ENCODE measurements at places on chromosomes 11 and 22.
A peak's percentile ranks its signal among the peaks of the same experiment; 100 is the strongest.

DNA sequence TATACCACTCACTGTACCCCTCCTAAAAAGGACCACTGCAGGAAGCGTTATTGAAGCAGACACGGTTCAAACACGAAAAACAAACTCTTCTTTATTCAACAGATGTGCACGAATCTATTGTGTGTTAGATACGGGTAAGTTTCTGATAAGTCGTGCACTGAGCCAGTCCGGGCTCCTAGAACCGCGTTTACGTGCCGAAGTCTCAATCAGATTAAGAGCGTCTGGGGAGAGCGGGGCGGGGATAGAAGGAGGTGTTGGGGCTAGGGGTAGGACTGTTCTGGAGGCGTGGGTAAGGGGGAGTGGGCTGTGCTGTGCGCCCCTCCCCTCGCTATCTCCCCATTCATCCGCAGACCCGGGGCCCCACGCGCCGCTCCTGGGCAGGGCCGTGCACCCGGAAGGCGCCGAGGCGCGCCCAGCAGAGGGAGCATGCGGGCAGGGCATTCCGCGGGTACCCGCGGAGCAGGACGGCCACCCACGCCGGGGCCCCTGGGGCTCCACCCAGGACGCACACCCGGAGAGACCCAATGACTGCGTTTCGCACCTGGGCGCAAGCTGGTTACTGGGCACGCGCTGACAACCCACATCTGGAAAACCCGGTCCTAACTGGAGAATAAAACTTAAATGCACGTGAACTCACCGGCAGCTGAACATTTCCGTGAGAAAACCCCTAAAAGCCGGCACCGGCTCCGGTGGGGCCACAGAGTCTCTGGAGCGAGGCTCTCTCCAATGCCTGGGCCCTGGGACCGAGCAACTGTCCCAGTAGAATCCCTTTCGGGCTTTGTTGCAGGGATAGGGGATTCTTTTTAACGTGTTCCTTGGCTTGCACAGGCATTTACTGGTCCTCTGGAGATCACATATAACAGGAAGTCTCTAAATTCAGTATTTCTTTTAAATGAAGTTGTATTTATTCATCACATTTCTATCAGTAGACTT, 40.6 kb downstream of the WEE1 start:
- peak; percentile 95 for DNase-seq

DNA sequence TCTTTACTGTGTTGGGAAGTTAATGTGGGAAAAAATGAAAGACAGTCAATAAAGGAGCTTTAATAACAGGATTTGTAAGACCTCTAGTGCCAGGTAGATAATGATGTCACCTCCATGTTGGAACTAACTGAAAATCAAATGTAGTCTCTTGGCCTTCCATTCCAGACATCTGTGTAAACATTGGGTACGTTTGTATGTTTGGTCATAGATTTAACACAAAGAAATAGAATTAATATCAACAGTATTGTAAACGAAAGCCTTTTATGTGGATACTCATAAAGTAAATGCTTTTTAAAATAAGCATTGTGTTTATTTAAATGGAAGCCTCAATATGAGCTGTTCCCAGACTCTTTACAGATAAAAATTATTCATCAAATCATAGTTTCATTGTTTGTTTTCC, 605.7 kb downstream of the METTL15 start:
- DNase-seq: no peak

DNA sequence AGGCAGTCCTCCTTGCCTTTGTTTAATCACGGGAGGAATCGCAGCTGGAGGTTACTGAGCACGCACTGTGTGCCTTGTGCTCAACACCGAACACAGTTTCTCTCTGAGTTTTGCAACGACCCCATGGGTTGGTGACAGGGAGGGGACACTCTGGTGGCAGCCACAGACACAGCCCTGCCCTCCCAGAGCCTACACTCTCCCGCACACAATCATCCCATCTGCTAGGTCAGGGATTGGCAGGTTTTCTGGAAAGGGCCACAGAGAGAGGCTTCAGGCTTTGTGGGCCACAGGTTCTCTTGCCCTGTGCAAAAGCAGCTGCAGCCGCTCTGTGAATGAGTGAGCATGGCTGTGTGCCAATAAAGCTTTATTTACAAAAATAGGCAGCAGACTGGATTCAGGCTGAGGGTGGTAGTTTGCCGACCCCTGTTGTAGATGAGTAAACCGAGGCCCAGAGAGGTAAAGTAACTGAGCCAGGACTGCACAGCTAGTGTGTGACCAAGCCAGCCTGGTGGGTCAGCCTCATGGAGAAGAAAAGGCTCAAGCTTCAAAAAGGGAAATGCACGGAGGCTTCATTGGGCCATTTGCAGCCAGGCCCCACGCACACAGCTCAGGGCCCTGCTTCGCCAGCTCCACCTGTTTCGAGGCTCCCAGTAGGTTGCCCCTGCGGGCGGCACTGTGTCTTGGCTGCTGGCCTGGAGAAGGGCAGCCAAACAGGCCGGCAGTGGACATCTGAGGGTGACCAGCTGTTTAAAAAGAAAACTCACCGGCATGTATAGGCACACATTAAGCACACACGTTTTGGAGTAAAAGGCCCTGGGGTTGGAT, 16.3 kb downstream of the LTO1 start:
- DNase-seq: no peak

DNA sequence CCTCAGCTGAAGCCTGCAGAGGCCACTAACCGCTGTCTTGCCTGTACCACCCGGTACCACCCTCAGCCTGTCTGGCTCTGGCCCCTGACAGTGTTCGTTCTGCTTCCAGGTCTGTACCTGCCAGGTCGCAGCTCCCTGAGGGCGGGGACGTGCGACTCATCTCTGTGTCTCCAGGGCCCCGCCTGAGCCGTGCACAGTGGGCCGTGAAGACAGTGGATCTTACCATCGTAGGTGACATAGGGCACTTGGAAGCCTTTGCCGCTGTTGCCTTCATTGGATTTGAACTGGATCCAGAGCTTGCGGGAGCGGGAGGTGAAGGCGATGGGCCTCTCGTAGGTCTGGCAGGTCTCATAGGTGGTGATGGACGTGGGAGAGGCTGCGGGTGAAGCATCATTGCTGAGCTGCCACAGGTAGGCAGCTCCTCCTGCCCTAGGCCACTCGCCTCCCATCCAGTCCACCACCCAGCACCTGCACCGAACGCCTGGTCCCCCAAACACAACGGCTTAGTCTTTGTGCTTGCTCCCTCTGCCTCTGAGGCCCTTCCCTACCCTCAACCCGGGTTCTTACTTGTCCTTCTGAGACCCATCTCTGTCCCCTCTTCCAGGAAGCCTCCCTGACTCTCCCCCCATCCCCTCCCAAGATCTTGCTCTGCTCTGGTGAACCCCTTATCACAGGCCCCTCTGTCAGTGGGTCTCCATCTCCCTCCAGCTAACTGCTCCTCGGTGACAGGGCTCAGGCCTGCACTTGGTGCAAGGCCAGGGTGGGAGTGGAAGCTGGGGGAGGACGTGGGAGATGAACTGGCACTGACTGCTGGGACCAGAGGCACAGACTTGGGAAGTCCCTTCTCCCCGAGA, 21.1 kb upstream of the TTLL12 start:
- no peak for DNase-seq

- no peak for DNase-seq
Observed at GRCh38 chr11:130650456-130651030, 202.1 kb downstream of the ADAMTS15 start.

DNA sequence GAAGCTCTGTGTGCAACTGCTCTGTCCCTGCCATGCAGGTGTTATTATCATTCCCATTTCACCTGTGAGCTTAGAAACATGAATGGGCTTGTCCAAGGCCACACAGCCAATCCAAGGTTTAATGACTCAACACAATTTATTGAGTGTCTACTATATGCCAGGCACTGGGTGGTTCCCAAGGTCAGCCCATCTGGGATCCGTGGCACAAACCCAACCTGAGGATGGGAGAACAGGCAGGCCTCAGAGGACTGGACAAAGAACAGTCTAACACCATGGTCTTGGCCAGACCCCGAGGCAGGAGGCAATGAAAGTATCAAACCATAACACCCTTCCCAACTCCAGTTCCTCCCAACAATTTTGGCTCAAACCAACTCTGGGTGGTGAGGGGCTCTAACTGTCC, 15.7 kb downstream of the SPATA19 start:
- peak; percentile 24 for DNase-seq

- DNase-seq: no peak
Observed at GRCh38 chr11:489610-490185, 17.3 kb downstream of the RNH1 start.

DNA sequence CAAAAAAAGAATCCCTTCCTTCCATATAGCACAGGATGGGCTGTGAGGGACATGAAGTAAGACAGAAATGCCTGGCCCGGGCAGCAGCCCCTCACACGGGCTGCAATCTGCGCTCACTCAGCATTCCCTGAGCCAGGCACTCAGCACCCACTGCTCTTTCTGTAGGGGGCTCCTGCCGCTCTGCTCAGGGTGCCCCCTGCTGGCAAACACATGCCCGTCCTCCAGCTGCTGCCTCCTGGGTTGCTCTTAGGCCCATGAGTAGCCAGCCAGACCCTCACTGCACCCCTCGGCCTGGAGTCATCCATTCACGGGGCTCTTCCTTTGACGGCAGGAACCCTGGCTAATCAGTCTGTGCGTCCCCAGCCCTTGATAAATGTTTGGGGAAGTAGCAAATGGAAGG, 6.9 kb downstream of the MCAT start:
- peak; percentile 72 for DNase-seq

DNA sequence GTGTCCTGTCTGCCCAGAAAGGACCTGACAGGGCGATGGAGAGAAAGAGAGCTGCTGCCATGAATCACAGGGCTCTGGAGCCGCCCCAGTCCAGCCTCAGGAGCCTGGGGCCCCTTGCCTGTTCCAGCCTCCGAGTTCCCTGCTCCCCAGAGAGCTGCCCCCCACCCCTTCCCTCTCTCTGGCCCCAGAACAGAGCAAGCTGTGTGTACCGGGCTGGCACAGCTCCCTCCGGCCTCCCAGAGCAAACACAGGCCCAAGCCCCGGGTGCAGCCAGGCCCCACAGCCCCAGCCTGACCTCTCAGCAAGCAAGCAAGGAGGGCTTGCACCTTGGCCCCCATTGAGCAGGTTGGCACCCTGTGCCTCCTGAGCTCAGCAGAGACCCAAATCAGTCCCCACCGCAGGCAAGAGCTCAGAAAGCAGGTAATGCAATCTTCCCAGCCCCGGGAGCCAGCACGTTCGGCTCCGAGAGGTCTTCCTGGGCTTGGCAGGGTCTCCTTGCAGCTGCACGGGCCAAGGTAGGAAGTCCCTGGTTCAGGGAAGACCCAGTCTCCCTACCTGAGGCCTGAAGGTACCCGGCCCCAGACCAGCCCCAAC, 1.4 kb downstream of the PACSIN3 start:
- no peak for DNase-seq

DNA sequence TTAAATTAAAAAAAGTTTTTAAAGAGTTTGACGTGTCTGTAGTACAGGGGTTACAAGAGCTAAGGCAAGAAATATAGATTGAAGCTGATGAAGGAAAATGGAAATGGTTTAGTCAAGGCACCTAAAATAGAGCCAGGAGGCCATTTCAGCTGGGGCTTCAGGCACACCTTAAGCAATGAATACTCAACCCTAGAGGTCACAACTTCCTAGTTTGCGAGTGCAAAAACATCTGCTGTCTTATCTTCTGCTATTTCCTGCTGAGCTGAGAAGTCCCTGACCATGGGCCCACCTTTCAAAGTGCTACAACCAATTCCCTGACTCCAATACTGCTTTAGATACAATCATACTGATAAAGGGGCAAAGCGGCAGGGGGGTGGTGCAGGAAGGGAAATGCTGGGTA, 87.4 kb downstream of the DLG2 start:
- DNase-seq: no peak

DNA sequence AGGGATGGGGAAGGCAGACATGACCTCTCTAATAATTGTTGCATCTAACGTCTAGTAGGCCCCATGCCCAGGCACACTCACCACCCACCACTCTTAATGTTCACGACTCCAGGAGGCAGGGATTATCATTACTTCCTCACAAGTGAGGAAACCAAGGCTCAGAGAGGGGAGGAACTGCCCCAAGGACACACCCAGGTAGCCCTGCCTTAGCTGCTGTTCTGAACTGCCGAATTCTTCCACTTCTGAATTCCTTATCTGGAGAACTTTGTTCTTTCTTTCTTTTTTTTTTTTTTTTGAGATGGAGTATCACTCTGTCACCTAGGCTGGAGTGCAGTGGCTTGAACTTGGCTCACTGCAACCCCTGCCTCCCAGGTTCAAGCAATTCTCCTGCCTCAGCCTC, 16.7 kb downstream of the SLCO2B1 start:
- DNase-seq: no peak

- no peak for DNase-seq
Observed at GRCh38 chr11:55572548-55572947, 620 bp downstream of the OR4C16 start.

DNA sequence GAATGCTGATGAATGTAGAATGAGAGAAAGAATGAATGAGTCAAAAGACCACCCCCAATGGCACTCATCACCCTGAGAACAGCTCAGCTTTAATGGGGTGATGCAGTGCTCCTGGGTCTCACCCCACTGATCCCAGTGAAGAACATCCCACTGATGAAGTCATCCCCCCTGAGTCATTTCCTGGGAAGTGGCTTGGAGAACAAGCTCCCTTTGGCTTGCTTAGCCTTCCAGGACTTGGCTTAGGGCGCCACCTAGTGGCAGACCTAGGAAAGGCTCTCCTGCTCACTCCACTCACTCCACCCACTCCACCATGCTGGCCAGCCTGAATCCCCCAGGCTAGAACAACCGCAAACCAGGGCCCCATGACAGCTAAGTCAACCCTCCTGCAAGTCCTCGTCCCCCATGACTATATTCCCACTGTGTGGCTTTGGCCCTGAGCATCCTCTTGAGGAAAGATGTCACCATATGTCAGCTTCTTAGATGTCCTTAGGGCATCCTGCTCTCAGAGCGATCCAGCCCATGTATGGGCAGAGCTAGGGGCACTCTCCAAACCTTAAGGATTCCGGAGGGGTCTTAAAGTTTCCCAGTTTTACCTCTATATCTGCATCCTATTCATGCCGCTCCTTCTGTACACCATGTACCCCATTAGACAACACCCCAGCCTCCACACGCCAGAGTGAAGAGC, 17.8 kb upstream of the TMPRSS13 start:
- DNase-seq: peak; percentile 96

GRCh38 chr22:46373921-46374662, 38.6 kb downstream of the TRMU start:
- peak; percentile 68 for DNase-seq

GRCh38 chr11:10542776-10543175, 1.8 kb upstream of the RNF141 start:
- no peak for DNase-seq

DNA sequence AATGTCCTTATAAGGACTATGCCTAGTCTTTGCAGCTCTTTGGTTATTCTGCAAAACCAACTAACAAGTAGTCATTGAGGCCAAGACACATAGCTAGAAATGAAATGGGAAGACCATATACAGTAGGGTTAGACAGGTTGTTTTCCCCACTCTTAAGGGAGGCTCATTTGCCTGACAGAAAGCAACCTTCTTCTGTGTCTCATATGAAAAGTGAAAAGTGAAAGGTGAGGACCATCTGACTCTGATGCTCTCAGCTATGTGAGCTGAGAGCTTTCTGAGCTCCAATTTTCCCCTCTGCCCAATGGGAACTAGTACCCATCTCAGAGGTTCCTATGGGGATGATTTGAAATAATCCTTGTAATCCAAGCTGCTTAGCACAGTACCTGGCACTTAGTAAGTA, 142.0 kb upstream of the BDNF start:
- no peak for DNase-seq

- no peak for DNase-seq
Observed at GRCh38 chr11:99584830-99585229, 564.1 kb downstream of the CNTN5 start.
